ENCODE measurements at places on chromosomes 7 and 10. TPM values are rescaled to one million over a fixed set of nuclear protein-coding genes. Genes with fewer than 3 reads are reported as not detected.

DNA sequence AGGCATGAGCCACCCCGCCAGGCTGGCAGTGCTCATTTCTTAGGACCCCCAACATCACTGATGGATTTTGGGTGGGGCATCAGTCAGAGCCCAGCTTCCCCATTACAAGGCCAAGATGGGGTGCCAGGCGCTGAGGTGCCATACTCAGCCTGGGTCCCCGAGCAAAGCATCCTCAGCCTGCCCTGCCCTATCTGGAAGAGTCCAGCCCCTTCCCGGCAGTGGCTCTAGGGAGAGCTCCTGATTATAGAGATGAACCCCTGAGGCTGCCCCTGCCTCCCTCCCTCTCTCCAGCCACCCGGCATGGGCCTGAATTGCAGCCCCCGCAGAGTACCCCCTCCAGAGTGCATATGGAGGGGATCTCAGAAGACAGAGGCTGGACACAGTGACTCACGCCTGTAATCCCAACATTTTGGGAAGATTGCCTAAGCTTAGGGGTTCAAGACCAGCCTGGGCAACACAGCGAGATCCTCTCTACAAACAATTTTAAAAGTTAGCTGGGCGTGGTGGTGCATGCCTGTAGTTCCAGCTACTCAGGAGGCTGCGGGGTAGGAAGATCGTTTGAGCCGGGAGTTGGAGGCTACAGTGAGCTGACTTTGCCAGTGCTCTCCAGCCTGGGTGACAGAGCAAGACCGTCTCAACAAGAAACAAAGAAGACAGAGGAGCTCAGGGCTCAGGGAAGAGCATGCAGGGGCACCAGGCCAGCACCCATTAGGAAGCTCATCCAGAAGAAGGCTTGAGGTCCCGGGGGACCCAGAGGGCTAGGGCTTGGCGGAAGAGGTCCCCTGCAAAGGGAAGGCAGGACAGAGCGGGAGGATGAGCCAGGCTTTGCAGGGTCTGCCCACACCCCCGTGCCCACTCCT, 13.3 kb downstream of the LAT2 start:
- no peak for DNase-seq

DNA sequence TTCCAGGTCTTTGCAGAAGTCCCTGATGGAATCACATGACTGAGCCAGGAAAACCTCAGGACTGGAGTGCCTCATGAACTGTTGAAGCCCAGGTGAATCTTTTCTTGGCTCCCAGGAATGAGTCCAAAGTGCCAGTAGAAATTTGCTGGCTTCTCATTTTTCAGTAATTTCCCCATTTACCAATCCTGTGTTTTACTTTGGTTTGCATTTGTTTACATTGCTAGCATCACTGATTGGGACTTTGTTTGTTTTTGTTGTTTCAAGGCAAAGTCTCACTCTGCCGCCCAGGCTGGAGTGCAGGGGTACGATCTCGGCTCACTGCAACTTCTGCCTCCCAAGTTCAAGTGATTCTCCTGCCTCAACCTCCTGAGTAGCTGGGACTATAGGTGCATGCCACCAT, 1.6 kb upstream of the ZNF12 start:
- no peak for DNase-seq

DNA sequence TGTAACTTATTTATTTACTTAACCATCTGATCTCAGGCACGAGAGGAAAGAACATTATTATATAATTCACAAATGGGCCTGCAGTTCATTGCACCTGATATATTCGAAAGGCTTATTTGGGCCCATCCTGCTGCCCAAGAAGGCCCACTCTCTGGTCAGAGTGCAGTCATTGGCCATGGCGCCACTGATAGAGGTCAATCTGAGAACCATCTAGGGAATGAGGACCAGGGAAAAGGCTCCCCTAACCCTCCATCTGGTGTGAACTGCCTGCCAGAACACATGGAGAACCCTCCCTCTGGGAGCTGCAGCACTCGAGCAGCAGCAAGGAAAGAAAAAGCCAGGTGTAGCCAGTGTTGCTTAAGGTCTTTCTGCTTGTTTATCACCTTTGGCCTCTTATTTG, 136.6 kb downstream of the REEP3 start:
- DNase-seq: no peak

DNA sequence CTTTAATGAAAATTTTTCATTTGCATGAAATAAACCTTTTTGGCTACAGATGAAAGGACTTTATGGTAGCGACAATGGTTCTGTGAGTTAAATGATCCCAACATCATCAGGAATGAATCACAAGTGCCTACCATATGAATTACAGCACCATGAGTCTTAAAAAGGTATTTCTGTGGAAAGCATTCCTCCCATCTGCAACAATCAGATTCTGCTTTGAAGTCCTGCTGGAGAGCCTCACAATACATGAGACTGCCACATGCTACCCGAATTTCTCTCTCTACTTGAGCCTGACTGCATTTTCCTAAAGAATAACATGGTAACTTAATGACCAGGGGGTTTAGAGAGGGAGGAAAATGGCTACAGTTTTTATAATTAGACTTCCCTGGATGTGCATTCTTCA, 190.3 kb downstream of the TWIST1 start:
- no peak for DNase-seq

- no peak for DNase-seq
Measured at GRCh38 chr10:52609071-52609470, 163.5 kb downstream of the MBL2 start.

DNA sequence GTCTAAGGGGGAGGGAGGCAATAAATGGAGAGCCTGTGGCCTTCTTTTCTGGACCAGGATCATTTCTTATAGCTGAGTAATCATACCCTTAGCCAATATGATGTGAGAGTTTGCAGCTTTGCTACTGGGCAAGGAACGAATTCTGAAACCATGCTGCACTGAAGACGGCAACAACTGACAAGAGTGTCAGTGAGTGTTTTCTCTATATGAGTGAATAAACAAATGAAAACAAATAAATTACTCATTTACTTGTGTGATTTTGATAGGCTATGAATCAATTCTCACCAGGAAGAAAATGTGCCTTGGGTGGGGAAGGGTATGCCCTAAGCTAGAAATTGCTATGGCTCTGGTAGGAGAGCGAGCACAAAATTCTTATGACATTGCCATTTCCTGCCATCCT, 79.4 kb upstream of the LRRN3 start:
- no peak for DNase-seq

Gene TMEM236
- not detected for total RNA-seq

DNA sequence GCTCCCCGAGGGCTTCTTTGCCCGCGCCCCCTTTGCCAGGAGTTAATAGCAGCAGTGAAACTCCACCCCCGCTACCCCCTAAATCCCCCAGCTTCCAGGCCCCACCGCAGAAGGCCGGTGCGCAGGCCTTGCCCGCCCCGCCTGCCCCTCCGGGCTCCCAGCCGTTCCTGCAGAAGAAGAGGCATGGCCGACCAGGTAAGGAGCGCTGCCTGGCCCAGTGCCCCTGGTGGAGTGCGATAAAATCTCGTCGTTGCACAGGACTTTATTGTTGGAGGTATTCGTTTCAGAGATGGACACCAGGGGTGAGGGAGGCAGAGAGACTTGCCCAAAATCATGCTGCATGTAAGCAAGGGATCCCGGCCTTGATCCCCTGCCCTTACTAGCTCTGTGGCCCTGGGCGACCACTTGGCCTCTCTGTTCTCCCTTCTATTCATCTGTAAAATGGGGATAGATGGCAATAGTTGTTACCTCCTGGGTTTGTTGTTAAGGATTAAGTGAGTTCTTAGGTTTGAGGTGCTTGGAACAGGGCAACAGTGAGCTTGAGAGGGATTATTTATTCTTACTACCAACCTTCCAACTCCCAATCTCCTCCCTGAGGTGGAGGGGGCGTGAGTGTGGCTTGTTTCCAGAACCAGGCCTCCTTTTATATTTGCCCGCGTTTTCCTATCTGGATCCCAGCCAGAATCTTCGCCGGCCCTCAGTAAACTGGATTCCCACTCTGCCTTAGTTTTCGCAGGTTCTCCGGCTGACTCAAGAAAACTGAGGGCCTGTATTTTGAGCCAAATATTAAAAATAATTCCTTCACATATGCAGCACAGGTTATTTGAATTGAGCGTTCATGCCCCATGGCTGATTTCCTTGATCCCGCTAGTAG, 78.3 kb downstream of the WIPF3 start:
- no peak for DNase-seq

Gene PRLHR
- 2.4 TPM for total RNA-seq

Data from uterus (tissue), 4 donors.